ENCODE measurements at places on chromosomes 13 and 19. TPM values are rescaled to one million over a fixed set of nuclear protein-coding genes. Genes with fewer than 3 reads are reported as not detected.

Gene MAB21L1
- total RNA-seq: not detected

Gene FGF14
- total RNA-seq: not detected

Gene DCT
- total RNA-seq: not detected

Gene EFNA2
- not detected for total RNA-seq

Gene LMTK3
- 4.0 TPM for total RNA-seq

Gene NTN5
- 0.16 TPM for total RNA-seq

Gene ZNF567
- total RNA-seq: 7.6 TPM

Gene PSG1
- not detected for total RNA-seq

Gene ATP4A
- total RNA-seq: not detected

Gene MISP
- not detected for total RNA-seq

Gene TMEM272
- 0.18 TPM for total RNA-seq

Gene TNNT1
- total RNA-seq: not detected

Gene PVR
- total RNA-seq: 8.3 TPM

Gene DZIP1
- total RNA-seq: 0.54 TPM

Gene ZNF880
- total RNA-seq: 20.4 TPM

Gene ZNF571
- 4.0 TPM for total RNA-seq

Gene CHERP
- 59.6 TPM for total RNA-seq

Gene EHD2
- 1.4 TPM for total RNA-seq

Gene ARL11
- 0.61 TPM for total RNA-seq

Gene NOVA2
- not detected for total RNA-seq

Gene SPIB
- 0.68 TPM for total RNA-seq

Gene ZNF426
- 13.5 TPM for total RNA-seq

Gene ZNF793
- 3.5 TPM for total RNA-seq

Gene MCEMP1
- total RNA-seq: not detected

Gene IQCN
- total RNA-seq: 0.59 TPM

Gene ZNF132
- total RNA-seq: 3.8 TPM

Gene KLF2
- total RNA-seq: 0.94 TPM

Gene MEIOSIN
- not detected for total RNA-seq
